HuH-7 (cell line): ENCODE measurements at places on chromosomes 7 and 10.

DNA sequence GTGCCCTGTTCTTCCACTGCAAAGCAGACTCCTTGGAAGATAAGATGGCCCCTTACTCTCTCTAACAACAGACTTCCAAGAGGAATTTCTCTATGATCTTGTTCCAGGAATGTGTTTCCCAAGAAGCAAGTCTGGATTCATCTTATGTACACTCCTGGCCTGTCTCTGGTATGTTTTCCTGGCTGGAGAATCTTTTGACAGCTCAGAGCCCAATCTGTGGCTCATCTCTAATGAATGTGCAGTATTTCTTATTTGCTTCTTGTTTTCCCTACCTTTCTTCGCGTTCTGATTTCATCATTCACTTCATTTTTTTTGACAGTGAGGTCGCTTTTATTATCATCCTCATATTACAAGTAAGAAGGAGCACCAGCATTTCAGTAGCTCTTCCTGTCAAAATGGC is 53.0 kb upstream of the PITRM1 start:
- DNase-seq: no peak

- DNase-seq: no peak
Measured at GRCh38 chr10:42933448-42934340, 143.2 kb upstream of the RET start.

GRCh38 chr7:84364708-84365107 is 170.1 kb upstream of the SEMA3A start:
- DNase-seq: no peak

DNA sequence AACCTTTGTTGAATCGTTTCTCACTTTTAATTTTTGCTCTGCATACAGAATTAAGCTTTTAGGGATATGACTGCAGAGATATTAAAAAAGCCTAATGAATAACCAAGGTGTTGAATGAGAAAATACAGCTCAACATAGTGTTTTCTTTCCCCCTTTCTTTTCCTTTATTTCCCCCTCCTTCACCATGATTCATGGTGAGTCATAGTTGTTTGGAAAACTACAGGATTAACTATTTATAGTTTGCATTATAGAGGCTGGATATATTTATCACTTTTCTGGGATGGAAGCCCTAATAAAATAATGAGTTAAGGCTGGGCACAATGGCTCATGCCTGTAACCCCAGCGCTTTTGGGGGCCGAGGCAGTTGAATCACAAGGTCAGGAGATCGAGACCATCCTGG is 115.0 kb downstream of the DNAJB9 start:
- DNase-seq: no peak

DNA sequence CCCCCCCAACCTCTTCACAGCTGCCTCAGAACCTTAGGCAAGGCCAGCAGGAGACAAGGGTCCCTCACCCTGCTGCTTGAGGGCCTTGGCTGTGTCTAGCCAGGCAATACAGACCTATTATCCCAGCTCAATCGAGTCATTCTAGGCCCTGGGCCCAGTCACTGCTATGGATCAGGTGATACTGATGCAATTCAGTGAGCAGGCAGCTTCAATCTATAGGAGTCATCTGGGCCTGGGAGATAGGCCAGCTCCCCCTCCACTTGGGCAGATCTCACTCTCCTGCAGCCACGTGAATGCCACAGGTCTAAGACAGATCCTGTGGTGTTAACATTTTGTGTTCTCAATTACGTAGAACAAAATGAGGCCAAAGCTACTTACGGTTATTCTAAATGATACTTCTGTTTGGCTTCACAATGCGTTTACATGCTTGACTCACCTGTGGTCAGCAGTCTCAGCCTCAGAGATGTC is 68.0 kb upstream of the LRRC4 start:
- no peak for DNase-seq

GRCh38 chr10:92644921-92645320 is 44.8 kb upstream of the HHEX start:
- no peak for DNase-seq

DNA sequence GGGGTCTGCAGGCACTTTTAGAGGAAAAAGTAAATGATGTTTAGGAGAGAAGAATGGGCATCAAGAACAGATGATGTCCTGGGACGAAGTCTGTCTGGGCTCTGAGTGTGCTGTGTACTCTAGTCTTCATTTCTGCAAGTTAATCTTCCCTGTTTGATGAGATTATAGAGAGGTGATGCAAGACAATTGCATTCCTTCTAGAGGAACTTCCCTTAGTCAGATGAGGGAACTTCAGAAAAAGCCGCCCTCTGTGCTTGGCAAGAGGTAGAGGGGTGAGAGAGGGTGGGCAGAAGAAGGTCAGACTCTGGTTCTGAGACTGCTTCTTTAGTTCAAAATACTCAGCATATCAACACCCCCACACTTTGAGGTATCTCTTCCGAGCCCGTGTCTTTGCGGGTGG is 797.9 kb downstream of the LRMDA start:
- DNase-seq: no peak

DNA sequence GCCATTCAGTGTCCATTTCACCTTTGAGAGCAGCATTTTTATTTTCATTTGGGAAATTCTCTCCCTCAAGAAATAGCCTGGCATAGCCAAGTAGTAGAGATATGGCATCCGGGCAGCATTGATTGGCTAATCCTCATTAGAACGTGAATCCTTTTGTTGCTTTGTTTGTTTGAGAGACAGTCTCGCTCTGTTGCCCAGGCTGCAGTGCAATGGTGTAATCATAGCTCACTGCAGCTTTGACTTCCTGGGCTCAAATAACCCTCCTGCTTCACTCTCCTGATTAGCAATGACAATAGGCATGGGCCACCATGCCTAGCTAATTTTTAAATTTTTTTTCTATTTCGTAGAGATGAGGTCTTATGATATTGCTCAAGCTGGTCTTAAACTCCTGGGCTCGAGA is 1174.9 kb upstream of the AUTS2 start:
- DNase-seq: no peak

DNA sequence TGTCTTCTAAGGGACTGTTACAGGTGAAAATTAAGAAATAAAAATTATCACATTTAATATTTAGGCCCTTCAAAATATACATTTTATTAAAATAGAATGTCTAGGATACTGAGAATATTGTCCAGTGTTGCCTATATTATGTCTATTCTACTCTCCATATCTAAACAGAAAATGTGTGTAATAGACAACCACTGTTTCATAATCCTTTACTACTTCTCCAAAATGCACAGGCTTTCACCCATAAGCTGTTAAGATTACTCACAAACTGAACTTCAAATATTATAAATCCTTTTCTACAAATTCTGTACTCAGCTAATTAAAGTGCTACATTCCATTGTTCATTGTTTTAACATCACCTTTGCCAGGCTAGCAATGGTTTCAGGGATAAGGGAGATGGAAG is 56.7 kb upstream of the TFEC start:
- DNase-seq: no peak

- DNase-seq: no peak
Measured at GRCh38 chr10:19302117-19302516, 253.5 kb downstream of the MALRD1 start.

DNA sequence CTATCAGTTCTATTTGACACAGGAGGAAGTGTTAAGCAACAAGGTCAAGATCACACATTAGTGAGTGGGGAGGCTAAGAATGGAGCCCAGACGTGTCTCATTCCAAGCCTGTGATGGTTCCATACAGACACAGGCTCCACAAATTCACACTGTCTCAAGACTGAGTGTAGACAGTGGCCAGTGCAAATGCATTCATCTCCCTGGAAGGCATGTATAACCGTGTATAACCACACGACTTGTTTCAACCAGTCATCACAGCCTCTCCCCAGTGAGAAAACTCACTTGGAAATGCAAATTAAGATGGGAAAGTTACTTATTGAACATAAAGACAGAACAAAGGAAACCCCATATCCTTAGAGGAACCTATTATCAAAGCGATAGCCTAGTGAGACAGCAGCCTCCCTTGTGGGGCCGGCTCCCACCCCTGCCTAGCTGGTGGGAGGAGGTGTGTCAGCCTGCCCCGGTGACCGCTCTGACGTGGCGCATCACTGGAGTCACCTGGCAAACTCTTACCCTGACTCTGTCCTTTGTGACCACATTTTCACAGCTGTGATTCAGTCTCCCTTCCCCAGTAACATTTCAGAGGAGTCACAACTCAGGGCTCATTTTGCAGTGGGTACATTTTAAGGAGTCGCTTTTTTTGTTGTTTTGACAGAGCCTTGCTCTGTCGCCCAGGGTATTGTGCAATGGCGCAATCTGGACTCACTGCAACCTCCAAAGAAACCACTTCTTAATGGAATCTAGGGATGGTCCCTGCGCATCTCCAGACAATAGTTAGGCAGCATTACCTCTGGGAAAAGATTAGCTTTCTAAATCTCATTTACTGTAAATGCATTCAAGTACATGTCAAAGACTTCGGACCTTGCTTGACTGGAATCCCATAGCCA is 126.6 kb upstream of the PARD3 start:
- DNase-seq: no peak

GRCh38 chr7:95097291-95097690 is 189.9 kb downstream of the PPP1R9A start:
- DNase-seq: no peak

GRCh38 chr7:28955718-28956607 is 2.2 kb downstream of the TRIL start:
- peak; percentile 93 for DNase-seq

DNA sequence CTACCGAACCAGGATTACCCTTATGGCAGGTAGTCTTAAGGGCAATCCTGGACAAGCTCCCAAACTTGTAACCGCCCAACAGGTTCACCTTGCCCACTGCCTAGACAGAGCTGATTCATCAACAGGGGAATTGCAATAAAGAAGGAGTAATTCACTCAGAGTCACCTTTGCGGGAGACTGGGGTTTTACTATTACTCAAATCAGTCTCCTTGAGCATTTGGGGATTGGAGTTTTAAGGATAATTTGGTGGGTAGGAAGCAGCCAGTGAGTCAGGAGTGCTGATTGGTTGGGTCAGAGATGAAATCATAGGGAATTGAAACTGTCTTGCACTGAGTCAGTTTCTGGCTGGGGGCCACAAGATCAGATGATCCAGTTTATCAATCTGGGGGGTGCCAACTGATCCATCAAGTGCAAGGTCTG is 25.3 kb downstream of the HK1 start:
- no peak for DNase-seq

GRCh38 chr7:113143486-113144257 is 25.3 kb upstream of the SMIM30 start:
- no peak for DNase-seq

GRCh38 chr10:72379062-72379461 is 24.3 kb upstream of the DNAJB12 start:
- no peak for DNase-seq

GRCh38 chr10:3426190-3426845 is 253.7 kb upstream of the PITRM1 start:
- peak; percentile 33 for DNase-seq

DNA sequence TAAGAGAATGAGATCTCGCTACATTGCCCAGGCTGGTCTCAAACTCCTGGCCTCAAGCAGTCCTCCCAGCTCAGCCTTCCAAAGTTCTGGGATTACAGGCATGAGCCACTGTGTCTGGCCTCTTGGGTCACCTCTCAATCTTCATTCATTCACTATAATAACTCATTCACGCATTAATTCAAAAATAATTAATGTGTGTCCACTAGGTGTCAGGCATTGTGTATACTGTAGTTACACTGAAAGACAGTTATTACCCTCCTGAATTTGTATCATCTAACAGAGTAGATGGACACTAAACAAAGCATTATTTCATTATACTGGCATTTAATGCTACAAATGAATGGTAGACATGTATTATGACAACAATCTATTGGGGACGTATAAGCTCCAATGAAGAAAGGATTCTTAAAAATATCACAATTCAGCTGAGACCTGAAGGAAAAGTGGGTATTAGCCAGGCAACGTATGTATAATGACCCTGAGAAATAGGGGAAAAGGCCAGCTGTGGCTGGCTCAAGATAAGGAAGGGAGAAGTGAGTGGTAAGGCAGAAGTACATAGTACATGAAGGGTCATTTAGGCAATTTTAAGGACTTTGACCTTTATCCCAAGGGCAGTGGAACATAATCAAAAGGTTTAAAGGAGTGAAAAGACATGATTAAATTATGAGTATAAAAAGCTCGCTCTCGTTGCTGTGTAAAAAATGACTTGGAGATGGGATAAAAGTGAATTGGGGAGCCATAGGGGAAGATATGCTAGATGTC is 150.7 kb downstream of the BTAF1 start:
- no peak for DNase-seq

DNA sequence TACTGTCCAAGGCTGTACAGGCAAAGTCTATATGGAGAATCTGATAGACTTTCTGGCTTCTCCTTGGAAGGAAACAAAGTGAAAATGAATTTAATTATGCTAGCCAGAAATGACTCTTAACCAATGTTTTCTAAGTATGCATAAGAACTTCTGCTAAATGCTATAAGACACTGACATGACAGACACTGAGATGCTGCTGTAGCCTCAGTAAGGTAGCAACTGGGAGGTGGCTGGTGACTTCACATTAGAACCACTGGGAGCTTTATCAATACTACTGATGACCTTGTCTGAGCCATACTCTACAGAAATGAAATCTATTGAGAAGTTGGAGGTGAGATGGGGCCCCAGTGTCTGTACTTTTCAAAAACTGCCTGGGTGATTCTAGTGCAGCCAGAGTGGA is 188.6 kb downstream of the ZNF365 start:
- no peak for DNase-seq

DNA sequence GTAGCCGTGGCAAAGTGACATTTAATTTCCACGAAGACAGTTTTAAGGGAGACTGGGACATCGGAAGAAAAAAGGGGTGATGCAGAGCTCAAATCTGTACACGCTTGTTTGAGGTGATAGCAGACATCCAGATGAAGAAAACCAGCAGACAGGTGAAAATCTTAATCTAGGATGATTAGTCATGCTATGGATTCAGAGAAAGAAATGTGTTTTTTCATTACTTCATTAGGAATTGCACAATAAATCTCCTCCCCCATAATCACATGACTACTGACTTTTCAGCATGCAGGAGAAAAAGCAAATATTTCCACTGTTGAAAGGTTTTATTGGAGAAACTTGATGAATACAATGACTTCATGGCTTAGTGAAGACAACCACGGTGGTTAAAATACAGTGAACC is 2.5 kb downstream of the NUDT5 start:
- peak; percentile 33 for DNase-seq

- no peak for DNase-seq
Measured at GRCh38 chr7:767941-768731, 41.1 kb upstream of the PRKAR1B start.

DNA sequence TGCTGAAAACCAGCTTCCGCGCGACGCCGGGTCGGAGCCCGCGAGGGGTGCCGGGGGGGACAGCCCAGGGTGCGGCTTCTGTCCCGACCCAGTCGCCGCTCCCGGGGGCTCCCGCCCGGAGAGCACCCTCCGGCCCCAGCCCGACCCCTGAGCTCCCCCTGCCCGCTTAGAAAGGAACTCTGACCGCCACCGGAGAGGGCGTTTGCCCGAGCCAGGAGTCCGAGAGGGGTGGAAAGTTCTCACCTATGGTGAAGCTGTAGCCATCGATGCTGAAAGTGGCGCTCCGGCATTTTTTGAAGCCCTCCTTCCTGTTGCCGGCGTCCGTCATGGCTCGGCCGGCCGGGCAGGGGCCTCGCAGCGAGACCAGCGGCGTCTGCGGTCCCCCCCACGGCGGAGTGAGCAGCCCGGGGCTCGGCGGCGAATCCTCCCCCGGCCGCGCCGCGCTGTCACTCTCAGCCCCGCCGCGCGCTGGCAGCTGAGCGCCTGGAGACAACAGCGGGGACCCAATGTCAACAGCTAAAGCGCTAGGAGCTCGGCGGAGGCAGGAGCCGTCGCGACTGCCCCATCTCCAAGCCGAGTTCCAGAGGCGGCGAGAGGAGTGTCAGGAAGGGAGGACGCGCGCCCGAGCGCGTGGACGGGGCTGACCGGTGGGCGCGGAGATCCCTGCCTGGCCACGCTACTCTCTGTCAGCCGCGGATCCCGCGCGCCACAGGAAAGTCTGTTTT is 191.6 kb downstream of the LSM5 start:
- DNase-seq: no peak

GRCh38 chr7:94444813-94445212 is 50.1 kb downstream of the COL1A2 start:
- no peak for DNase-seq
